Suppressor macrophage treated with lipopolysaccharide for 4 hours (primary cell): ENCODE measurements at places on chromosomes 6 and 20.
A peak's percentile ranks its signal among the peaks of the same experiment; 100 is the strongest.

DNA sequence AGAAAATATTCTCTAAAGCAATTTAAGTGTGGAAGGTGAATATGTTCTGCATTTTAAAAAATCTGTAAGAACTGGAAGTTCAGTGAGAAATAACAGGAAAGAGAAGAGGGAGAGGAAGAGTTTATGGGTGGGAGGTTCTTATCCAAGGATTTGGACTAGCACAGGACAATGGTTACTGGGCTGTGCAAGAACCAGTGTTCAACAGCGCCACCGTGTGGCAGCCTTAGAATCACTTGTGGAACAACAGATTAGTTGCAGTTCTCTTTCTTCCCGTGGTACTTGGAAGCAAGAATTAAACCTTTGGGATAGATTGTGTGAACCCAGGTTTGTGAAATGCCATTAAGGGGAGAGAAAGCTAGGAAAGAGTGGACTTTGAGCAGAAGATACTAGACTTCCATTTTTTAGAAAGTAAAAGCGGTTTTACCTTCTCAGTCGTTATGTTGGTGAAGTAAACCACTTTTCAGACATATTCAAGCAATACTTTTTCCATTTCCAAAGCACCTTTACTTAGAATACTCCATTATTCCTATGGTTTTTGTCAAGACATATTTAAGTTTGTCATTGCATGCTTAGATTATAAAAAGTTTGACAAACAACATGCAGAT, 436.7 kb downstream of the RNF144B start:
- peak; percentile 59 for DNase-seq

- peak; percentile 64 for DNase-seq
Observed at GRCh38 chr20:6765469-6766058, 1.9 kb upstream of the BMP2 start.

DNA sequence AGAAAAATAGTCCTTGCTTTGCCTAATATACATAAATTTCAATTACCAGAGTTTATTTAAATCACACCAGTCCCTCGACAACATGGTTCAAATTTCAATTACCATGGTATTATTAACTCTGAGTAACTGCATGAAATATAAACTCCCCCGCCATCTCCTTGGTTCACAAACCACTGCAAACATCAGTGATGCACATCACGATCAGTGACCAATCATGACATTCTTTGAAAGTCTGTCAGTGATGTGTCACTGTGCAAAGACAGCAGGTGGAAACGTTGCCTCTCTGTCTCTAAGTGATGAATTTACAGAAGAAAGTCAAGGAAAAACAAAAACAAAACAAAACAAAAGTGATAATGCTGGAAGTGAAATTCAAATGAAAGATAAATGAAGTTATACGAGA, 86.7 kb downstream of the TASP1 start:
- DNase-seq = no peak

DNA sequence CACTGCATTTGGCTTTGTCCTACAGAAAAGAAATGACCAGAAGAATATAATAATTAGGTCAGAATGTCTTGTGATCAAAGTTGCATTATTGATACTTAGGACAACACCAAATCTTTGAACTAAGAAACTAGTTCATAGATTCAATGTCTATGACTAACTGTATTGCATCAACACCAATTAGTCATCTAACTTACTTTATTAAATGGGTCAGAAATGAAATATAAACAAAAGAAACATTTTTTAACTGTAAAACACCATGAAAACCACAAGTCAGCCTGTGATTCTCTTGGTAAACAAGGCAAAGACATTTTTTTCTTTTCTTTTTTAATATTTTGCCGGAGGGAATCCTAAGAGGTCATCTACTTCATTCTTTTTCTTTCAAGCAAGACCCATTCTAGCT, 114.1 kb upstream of the HDDC2 start:
- DNase-seq = no peak

- DNase-seq = no peak
Observed at GRCh38 chr20:57417830-57418780, 26.9 kb downstream of the RBM38 start.

DNA sequence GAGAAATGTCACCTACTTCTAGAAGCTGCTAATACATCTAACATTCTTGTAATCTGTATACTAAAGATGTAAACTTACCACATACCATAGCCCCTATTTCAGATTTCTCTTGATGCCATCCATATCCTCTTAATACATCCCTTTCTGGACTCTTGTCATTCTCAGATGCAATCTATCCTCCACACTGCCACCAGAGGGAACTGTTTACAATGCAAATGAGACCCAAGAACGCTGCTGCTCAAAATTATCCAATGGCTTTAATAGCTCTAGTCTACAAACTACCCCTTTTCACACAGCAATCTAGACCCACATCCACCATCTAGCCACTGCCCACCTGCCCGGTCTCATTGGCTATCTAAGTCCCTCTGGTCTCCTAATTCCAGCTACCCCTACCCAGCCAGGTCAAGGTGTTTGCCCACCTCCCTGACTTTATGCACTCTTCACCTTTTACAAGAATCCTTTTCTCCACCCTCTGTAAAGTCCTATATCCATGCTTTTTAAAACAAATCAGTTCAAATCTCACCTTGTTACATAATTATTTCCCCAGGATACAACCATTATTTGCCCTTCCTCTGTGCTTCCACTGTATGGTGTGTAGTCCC, 14.8 kb downstream of the FAXC start:
- peak; percentile 46 for DNase-seq

- peak; percentile 36 for DNase-seq
Observed at GRCh38 chr6:167937948-167938911, 59.2 kb upstream of the KIF25 start.

DNA sequence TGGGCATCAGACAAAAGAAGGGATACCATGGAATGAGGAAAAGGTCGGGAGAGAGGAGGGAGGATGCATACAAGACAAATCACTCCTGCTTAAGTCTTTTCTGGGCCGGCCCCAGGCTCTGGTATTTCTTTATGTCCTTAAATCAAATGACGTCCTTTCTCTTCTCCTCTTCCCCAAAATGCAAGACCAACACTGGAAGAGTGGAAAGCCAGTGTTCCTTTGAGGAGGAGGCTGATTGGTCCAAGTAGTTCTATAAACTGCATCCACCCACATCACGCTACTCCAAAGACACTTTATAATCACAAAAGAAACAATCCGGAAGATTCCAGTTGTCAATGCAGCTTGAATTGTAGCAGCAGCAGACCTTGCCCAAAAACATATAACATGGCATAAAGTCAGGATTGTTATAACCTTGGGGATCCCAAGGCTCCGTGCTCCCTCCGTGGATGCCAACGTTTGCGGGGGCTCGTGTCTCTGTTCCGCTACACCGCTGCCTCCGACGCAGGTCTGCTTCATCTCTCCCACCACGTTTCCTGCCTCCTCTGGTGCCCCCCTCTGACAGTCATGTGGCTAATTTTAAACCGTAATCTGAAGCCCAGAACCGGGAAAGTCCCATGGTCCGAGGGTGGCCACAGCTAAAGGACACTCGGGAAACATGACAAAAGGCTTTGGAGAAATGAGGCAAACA, 47.1 kb downstream of the MCUR1 start:
- DNase-seq = peak; percentile 69

DNA sequence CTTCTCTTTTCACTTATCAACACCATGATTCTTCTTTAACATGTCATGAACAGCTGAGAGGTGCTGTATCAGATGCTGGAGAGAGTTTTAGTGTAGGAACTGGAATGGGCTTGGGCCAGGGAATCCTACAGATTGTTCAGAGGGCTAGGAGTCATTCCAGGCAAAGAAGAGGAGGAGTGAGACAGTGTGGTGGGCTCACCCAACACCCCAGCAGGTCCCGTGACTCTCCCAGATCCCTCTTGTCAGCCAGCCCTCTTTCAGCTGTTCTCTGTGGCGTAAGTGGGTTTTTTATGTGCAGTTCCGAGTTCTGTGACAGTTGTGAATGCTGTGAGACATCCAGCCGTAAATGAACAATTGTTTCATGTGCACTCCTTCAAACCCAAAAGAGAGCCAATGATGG, 31.4 kb upstream of the CEP162 start:
- no peak for DNase-seq

- peak; percentile 41 for DNase-seq
Observed at GRCh38 chr20:19314621-19315020, 102.2 kb downstream of the SLC24A3 start.

- no peak for DNase-seq
Observed at GRCh38 chr20:37475252-37475651, 45.8 kb upstream of the NNAT start.

DNA sequence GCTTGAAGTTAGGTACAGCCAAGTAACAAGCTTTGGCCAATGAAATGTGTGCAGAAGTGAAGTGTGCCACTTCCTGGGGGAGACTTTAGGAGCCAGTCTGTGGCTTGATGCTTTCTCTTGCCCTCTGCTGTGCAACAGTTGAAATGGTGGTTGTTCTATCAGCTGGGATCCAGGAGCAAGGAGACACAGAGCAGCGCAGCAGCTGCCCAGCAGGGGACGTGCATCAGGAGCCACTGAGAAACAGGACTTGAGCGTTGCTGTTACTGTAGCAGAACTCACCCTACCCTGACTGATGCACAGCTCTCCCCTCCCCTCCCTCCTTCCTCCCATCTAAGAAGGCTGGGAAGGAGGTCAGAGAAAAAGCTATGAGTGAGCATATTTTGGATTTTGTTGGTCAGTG, 18.9 kb upstream of the CCN5 start:
- no peak for DNase-seq

GRCh38 chr6:108526739-108527174, 34.0 kb upstream of the FOXO3 start:
- peak; percentile 52 for DNase-seq

DNA sequence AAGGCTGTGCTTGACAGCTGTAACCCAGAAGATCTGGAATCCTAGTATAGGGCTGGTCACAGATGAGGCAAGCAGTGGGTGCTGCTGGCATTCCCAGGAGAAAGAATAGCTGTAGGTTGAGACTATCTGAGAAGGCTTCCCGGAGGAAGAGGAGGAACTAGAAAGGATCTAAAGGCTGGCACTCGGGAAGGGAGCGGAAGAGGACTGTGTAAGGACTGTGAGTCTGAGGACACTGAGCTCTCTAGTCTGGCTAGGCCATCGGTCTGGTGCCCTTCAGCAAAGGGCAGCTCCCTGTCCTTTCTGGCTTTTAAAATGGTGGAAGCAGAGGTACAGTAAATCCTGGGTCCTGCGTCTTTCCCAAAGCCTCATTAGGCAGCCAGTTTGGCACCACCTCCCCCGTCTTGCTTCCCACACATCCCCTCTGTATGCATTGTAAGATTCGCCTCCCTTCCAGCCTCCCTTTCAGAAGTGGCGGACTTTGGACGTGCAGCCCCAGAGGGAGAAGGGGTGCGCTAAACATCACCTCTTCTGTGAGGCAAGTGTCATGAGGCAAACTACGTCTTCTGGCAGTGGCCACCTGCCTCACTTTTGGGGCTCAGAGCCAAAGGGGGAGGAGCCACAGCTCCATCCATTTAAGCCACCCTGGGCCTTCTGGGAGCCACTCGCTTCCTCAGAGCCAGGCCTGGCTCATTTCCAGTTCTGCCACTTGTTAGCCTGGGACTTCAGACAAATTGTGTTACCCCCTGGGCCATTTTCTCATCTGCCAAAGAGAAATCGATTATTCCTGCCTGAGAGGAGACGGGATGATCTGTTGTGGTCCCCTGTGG, 8.6 kb downstream of the SNPH start:
- no peak for DNase-seq

DNA sequence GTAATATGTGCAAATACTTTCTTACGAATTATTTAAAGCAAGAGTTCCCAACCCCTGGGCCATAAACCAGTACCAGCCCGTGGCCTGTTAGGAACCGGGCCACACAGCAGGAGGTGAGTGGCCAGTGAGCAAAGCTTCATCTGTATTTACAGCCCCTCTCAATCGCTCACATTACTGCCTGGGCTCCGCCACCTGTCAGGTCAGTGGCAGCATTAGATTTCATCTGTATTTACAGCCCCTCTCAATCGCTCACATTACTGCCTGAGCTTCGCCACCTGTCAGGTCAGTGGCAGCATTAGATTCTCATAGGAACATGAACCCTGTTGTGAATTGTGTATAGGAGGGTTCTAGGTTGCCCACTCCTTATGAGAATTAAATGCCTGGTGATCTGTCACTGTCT, 142.0 kb downstream of the RNASET2 start:
- no peak for DNase-seq

GRCh38 chr6:22884456-22884855, 315.1 kb downstream of the HDGFL1 start:
- DNase-seq = no peak

DNA sequence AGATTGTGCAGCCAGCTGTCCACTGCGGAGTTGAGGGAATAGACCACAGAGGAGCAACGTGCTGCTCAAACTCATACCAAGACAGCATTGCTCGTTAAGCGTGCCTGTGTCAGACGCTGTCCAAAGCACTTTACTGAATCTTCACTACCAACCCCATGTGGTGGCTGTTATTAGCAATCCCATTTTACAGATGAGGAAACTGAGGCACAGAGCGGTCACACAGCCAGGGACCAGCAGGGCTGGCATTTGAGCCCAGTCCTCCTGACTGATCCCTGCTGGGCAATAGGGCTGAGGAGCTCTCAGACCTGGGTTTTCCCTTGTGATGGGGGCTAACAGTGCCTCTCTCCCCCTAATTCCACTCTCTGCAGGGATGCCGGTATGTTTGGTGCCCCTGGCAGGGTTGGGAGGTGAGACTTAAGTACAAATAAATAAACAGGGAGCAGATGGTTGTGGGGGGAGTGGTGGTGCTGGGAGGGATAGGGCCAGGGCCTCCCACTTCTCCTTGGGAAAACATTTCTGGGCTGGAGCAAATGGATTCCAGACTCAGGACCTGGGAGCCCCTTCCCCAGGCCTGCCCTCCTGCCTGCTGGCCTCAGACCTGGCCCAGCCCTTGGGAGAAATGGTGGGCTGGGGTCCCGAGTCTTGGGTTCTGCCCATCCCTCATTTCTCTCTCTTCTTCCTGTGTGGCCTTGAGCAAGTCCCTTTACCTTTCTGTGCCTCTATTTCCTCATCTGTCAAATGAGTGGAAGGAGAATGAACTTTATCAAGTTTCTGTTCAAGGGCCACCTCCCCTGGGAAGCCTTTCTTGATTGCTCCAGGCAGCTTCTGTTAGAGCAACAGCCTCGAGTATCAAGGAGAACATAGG, 17.7 kb downstream of the SRXN1 start:
- no peak for DNase-seq

DNA sequence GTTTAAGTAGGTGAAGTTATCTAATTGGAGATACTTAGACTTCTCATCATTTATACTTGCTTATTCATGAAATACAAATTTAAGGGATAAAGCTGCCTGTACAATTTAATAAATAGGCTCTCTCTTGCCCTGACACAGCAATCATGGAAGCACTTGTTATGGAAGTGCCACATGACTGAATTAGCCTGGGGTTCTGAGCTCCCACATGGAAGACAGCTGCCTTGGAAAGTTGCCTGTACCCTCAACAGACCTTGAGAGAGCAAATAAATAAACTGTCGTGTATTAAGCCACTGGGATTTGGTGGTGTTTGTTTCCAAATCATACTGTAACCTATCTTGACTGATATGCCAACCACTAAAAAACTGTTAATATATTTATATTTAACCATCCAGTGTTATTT, 87.0 kb upstream of the RSPO3 start:
- no peak for DNase-seq

GRCh38 chr6:21977346-21977745, 319.5 kb downstream of the PRL start:
- DNase-seq = no peak

DNA sequence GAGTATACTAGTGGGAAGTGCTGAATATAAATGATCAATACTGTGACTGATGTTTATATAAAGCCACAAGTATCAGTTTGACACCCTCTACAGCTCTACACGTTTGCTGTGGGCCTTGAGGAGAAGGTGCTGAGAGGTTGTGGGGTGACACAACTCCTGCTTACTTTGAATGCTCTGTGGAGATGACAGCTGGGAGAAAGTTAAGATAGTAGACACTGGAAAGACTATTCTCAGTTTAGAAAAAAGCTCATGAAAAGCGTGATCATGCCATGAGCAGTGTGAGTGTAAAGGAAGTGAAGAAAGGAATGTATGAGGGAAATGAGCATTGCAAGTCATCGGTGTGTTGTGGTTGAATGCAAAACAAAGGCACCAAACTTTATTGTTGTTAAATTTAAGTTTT, 215.8 kb downstream of the UTRN start:
- no peak for DNase-seq
